Stimulated activated CD8-positive, alpha-beta memory T cell treated with anti-CD3 and anti-CD28 coated beads, Interleukin-15, amount 100 ng/mL, for 4 hours (primary cell): ENCODE measurements at places on chromosomes 16 and 17.

GRCh38 chr16:29662729-29663015, 375 bp upstream of the SPN start:
- no peak for DNase-seq

- no peak for DNase-seq
These were observed 394.8 kb downstream of the KCNJ2 start for GRCh38 chr17:70564006-70564620.

- DNase-seq = no peak
These were observed 14.3 kb upstream of the RBBP6 start for GRCh38 chr16:24524855-24525677.

- no peak for DNase-seq
These were observed 729 bp downstream of the LONP2 start for GRCh38 chr16:48244863-48245195.

DNA sequence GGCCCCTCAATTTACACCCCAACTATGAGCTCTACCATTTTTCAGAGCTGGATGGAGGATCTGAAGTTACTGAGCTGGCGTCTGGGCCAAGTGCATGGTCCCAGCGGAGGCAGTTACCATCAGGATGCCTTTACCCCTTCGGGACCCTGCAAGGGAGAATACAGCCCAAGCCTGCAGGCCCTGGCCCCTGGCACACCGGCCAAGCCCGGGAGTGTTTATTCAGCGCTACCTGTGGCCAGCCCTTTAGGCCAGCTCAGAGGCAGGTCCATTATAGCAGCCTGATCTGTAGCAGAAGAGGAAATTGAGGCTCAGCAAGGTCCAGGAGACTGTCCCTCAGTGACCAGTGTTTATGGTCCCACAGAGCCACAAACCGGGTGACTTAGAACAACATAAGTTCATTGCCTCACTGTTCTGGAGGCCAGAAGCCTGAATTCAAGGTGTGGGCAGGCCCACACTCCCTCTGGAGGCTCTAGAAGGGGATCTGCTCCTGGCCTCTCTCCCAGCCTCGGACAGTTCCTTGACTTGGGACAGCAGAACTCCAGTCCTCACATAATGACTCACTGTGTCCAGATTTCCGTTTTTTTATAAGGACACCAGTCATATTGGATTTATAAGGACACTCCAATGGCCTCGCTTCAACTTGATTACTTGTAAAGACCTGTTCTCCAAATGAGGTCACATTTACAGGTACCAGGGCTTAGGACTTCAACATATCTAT, 8.8 kb downstream of the SEC14L5 start:
- DNase-seq = no peak

GRCh38 chr16:75555213-75555706, 792 bp downstream of the TMEM231 start:
- no peak for DNase-seq

GRCh38 chr17:45294506-45294905, 22.3 kb downstream of the MAP3K14 start:
- no peak for DNase-seq

GRCh38 chr16:1225051-1225451, at the start of gene TPSG1:
Gene TPSG1 (minus strand): TSS chr16:1225268. CDS start chr16:1225252, 16 bp downstream.
- DNase-seq = no peak

- DNase-seq = no peak
These were observed 12.2 kb upstream of the PPP1R27 start for GRCh38 chr17:81846743-81847689.

DNA sequence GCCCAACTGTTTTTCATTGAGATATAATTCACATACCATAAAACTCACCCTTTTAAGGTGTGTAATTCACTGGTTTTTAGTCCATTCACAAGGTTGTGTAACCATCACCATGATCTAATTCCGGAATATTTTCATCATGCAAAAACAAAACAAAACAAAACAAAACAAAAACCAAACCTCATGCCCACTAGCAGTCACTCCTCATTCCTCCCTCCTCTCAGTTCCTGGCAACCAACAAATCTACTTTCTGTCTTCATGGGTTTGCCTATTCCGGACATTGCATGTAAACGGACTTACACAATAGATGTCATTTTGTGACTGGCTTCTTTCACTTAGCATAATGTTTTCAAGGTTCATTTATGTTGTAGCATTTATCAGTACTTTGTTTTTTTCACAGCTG, 4.5 kb upstream of the NOD2 start:
- DNase-seq = no peak

DNA sequence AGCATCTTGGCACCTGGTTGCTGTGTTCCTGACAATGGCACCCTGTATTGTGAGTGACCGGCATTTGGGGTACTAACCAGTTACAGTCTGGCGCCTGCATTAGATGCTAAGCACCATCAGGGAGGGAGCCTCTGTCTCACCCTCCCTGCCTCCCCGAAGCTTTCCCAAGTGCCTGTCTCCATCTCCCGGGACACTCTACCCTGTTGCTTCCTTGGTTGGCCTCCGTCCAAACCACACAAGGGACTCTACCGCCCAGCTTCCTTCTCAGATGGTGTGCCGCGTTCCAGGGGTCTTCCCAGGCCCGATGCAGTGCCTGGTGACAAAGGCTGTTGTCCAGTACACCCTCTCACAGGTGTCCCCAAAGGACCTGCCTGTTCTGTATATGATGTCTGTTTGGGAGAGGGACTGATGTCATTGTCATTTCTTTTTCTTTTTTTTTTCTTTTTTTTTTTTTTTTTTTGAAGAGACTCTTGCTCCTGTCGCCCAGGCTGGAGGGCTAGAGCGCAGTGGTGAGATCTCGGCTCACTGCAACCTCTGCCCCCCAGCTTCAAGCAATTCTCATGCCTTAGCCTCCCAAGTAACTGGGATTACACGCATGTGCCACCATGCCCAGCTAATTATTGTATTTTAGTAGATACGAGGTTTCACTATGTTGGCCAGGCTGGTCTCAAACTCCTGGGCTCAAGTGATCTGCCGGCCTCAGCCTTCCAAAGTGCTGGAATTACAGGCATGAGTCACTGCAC, 6.7 kb downstream of the SNN start:
- DNase-seq = no peak

- DNase-seq = no peak
These were observed 4.4 kb downstream of the SEC14L1 start for GRCh38 chr17:77145224-77145611.

GRCh38 chr16:72072514-72073342, 9.7 kb downstream of the HPR start:
- no peak for DNase-seq

GRCh38 chr16:56277075-56277474, 85.8 kb downstream of the GNAO1 start:
- DNase-seq = no peak

DNA sequence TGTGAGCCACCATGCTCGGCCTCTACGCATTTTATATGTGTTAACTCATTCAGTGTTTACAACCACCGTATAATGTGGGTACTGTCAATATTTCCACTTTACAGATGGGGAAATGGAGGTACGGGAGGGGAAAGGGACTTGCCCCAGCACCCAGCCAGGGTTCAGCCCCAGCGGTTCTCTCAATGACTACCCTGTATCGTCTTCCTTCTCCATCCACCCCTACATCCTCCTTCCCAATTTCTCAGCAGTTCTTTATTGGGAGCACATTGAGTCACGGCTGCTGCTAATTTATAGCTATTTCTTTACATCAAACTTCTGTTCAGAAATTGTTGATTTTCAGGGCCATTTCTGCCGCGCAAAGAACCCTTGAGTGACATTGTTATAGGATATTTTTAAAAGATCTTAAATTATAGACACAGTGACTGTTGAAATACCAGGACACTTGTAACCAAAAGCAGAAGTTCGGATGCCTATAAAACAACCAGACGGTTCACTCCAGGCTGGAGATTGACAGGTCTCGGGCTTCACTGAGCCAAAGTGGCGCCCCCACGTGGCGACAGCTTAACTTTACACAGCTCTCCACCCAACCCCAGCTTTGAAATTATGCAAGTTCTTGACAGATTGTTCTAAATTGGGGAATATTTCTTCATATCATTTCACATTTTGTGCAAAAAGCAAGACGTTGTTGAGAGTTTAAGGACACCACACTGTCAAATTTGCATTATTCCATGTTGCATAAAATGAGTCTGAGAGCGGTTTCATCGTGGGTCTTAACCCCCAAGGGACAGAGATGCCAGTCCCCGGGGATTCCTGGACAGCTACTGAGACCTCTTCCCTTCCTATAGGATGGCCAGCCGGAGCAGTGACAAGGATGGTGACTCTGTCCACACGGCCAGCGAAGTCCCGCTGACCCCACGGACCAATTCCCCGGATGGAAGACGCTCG, 11.8 kb downstream of the SYT17 start:
- DNase-seq = no peak
